ENCODE measurements at places on chromosomes 5 and 9. TPM values are rescaled to one million over a fixed set of nuclear protein-coding genes. Genes with fewer than 3 reads are reported as not detected.

GDNF gene
- not detected for polyA plus RNA-seq

SMARCA2 gene
- polyA plus RNA-seq: 54.7 TPM

DNA sequence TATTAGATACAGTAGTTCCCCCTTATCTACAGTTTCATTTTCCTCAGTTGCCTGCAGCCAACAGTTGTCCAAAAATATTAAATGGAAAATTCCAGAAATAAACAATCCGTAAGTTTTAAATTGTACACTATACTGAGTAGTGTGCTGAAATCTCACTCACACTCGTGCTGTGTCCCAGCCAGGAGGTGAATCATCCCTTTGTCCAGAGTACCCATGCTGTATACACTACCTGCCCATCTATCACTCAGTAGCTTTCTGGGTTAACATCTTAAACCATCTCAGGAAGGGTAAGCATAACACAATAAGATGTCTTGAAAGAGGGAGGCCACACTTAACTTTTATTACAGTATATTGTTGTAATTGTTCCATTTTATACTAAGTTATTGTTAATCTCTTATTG, 31.7 kb upstream of the DNAH5 start:
- no peak for DNase-seq

DNA sequence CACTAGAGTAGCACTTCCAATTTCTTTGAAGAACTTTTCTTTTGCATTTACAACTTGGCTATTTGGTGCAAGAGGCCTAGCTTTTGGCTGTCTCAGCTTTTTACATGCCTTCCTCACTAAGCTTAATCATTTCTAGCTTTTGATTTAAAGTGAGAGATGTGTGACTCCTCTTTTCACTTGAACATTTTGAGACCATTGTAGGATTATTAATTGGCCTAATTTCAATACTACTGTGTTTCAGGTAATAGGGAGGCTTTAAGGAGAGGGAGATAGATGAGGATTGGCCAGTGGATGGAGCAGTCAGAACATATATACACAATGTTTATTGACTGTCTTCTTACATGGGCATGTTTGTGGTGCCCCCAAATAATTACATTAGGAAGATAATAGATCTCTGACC, 161.7 kb downstream of the GNA14 start:
- DNase-seq: no peak

DNA sequence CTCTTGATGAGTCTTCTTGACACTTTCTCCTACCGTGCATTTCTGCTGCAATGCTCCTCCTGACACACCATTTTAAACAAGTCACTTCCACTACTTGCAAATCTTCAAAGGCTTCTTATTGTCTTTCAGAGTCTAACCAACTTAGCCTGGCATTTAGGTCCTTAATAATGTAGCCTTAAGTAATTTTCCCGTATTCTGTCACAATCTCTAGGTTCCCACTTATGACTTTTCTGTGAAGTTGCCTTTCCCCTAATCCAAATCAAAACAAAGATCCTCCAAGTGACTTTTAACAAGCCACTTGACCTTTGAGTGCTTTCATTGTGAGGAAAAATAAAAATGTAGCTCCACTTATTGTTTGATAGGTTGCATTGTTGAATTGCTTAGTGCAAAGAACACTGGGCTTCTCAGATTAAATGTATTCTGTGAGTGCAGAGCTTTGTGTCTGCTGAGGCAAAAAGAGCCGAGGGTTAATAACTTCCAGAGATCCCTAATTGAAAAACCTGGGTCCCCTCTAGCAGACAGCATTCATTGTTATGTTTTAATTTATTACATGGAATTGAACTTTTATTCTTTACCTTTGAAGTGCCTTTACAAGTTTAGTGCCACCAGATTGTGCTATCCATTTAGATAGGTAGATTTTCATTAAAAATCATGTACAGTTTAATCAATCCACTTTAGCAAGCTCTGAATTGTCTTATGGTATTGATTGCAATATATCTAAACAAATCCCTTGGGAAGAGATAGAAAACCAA, 341.7 kb upstream of the TYRP1 start:
- no peak for DNase-seq

- no peak for DNase-seq
Observed at GRCh38 chr5:78476795-78477194, 116.4 kb downstream of the SCAMP1 start.

PRKAA1 gene
- 23.4 TPM for polyA plus RNA-seq

- DNase-seq: no peak
Observed at GRCh38 chr5:149140197-149141002, 893 bp upstream of the ABLIM3 start.

DNA sequence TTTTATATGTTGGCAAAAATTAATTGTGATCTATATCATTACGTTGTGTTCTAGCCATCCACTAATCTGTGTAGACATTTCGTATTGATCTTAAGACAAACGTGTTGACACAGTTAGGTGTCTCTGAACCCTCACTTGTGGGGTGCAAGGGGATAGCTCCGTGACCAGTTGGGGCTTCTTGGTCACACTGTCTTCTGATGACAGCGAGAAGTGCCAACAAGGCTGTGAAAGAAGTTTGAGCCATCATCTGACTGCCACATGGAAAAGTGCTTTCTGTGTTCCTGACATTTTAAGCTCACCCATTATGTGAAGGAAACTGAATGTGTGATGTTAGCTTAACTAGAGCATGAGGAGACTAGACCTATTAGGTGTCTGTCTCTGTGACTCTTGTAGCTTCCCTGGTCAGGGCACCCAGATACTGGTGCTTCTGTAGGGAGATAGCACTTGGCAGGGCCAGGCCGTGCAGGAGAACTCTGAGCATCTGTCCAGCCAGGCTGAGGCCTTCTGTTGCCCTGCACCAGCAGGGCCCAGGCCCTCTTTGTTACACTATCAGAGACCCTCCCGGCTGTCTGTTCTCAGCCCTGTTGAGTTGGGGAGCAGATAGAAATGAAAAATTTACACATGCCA, 52.8 kb upstream of the PHF2 start:
- DNase-seq: no peak

DNA sequence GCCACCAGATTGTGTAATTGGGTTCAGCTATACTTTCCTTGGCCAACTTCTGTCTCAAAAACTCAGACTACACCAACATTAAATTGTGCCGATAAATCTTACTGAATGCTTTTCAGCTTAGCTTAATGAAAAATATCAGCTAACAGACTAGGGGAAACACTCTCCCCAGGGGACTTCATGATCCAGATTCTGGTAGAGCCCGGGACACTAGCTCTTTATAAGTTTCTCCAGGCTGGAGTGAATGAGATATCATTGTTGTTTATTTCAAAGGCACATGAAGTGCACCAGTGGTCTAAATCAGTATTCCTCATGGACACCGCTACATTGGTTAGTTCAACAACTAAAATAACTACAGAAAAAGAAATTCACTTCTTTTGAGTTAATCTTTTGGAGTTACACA, 10.5 kb upstream of the LHFPL2 start:
- no peak for DNase-seq

GLRA1 gene
- not detected for polyA plus RNA-seq

GRCh38 chr5:118736396-118736795, 252.0 kb downstream of the DTWD2 start:
- DNase-seq: no peak

GRCh38 chr5:147286296-147286695, 51.5 kb downstream of the STK32A start:
- DNase-seq: no peak

GRCh38 chr5:104016646-104017045, 454.1 kb upstream of the NUDT12 start:
- no peak for DNase-seq

Measured in CD14-positive monocyte (primary cell).